Cardiac fibroblast (primary cell): ENCODE measurements at places on chromosomes 1 and 21.
A peak's percentile ranks its signal among the peaks of the same experiment; 100 is the strongest.

DNA sequence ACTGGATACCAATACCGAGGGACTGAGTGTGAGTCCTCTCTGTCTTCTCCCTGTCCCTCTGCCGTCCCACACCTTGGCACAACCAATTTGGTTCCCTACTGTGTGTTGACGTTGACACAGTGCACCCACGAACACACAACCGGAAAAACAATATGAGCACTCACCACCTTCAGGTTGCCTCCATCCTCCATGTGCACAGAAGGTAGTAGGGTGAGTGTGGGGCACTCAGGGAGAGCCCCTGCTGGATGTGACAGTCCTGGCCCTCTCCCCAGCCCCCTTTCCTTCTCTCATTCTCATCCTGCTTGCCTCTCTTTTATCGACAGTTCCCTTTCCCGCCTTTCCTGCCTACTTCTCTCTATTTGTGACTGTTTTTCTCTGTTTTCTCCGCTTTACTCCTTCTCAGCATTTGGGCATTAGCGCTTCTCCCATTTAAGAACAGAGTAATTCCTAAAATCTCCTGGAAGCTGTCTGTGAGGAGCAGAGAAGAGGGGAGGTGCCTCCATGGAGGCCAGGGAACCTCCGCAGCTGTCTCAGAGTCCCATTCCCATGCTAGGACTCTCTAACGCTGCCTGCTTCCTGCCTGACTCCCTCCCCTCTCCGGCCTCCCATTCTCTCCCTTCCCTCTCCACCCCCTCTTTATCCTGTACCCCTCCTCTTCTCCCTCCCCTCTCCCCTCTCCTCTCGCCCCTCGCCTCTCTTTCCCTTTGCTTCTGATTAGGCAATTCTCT is 16.4 kb downstream of the CADM3 start:
- no peak for DNase-seq

GRCh38 chr1:200294241-200294640 is 115.6 kb downstream of the ZNF281 start:
- DNase-seq: no peak

DNA sequence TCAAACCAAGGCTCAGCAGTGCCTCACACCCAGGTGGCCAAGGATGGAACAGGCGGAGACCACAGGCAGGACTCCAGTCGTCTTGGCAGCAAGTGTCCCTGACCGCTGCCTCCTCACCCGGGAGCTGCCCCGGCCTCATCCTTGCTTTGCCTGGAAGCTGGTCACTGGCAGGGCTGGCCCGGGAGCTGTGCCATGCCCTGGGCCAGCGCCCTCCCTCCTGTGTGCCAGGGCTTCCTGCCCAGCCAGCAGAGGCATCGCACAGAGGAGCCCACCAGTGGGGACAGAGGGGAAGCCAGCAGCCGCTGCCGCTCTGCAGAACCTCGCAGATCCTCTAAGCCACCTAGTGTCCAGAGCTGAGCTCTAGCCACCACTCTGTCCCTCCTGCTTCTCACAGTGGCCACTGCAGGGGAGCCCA is 7.8 kb downstream of the CASZ1 start:
- DNase-seq: no peak

DNA sequence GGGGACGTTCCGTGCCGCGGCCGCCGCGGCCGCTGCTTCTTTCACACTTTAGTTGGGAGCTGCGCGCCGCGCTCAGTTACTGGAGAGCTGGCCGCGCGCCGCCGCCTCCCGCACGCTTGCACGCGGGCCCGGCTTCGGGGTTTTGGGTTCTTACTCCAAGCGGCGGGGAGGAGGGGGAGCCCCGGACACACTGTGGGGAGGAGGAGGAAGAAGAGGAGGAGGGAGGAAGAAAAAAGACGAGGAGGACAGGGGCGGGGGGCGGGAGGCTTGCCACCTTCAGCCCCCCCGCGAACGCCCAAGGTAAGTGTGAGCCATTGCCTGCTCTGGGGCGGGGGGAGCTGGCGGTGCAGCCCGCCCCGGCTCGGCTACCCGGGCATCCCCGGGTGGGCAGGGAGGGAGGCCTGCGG is 243 bp downstream of the C1orf21 start:
- DNase-seq: no peak

- DNase-seq: peak; percentile 61
These were observed 5.6 kb downstream of the OSBPL9 start for GRCh38 chr1:51622455-51622913.

DNA sequence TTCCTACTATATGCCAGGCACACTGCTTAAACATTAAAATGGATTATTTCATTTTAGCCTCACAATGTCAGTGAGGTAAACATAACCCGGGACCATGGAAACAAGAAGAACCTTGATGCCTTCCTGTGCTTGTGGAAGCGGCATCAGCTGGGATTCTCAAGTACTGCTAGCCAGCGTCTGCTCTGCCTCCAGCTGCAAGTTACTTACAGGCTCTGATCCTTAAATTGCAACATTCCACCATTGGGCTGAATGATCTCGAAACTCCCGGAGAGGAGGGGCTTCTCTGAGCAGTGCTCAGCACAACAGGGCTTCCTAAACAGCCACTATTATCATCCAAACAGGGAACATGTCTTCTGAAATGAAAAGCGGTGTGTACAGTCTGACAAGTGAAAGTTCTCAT is 6.7 kb upstream of the MAN1C1 start:
- DNase-seq: no peak

DNA sequence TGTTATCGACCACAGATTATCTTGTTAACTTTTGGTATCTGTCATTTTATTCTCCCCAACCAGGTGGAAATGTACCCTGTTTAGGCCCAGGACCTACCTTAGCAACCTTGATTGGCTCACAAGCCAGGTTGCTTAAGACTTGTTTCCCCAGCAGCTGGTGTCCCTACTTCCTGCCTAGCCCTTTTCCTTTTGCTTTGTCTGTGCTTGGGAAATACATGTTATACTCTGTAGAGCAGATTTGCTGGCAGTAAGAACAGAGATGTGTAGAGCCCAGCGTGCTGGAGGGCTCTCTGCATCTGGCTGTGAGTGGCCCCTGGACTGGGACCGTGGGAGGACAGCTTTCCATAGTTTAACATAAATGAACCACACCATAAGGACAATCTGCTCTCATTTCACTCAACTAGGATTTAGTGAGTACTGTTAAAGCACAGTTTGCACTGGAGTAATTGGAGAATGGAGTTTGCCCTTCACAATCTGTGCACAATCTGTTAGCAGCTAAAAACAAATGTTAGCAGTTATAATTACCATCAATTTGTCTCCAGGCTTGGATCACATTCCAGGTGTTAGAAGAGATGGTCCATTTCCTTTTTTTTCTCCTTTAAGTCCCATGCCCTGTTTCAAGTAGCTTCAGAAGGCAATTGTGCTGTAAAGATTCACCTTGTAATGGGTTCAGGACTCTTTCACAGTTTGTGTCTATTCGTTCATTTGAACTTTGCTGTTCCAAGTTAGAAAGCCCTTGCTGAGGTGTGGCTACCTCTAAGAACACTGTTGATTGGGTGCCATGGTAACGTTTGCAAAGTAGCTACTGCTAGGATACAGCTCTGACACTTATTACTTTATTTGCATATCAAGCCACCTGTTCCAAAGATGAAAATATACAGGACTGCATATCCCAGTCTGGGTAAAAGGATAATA is at the start of gene APOBEC4:
TSS of gene APOBEC4 (minus strand) at position 770 of the 915 bp plus-strand sequence. CDS start 4,535 bp downstream, outside the sequence.
- peak; percentile 51 for DNase-seq

DNA sequence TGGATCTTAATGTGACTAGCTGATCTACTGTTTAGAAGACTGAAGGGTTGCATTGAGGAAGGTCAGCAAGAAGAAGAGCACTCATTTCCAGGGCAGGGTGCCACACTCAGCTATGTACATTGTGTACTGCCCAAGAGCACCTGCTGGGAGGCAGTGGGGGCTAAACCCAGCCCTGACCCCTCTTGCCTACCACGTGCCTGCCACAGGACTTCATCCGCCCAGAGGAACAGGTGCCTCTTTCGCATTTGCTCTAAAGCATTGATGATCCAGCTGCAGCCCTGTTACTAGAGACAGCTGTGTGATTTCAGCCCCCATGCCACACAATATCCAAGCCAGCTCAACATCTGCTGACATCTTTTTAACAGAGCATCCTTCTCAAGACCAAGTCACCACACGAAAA is 341.8 kb downstream of the LMX1A start:
- no peak for DNase-seq

- no peak for DNase-seq
These were observed 46.4 kb downstream of the MRPL39 start for GRCh38 chr21:25560891-25561290.

- DNase-seq: no peak
These were observed 15.4 kb upstream of the UTS2 start for GRCh38 chr1:7868070-7868780.

DNA sequence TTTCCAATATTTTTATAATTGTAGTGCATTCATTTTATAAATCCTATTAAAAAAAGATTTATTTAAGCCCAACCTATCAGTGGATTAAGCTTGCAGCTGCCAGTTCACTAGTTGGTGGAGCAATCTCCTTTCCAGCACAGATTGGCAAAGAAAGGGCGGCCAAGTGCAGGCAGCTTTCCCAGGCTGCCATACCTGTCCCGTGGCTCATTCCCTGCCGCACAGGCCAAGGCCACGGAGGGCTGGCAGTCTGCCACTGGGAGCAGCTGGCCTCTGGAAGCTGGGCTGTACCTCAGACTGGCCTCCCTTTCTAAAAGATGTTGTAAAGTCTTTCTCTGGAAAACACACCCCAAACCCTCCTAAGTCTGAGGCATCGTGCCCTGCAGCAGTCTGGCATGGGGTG is 74.2 kb downstream of the SIM2 start:
- peak; percentile 87 for DNase-seq

GRCh38 chr1:186757851-186758250 is 70.9 kb upstream of the PLA2G4A start:
- DNase-seq: no peak
